ENCODE measurements at places on chromosomes 3 and 15.

DNA sequence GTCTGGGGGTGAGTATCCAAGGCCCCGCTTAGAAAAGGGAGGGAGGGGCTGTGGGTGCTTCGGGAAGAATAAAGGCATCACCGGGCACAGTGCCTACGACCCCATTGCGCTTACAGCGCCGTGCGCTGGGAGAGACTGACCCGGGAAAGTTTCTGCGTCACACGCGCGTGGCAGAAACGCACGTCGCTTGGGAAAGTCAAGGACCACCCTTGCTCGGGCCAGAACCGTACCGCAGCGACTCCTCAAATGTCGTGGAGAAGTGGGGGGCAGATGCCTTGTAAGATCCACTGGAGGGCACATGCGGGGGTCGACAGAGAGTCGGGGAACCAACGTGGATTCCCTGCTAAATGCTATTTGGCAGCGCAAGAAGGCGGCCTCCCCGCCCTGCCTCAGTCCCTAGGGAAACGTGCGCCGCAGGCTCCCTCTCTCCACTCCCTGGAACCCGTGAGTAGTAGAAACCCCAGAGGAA, 2.4 kb downstream of the ADAMTS9 start:
- no peak for DNase-seq

- DNase-seq, result no peak
These were observed 34.2 kb downstream of the ATP2B2 start for GRCh38 chr3:10471054-10471688.

DNA sequence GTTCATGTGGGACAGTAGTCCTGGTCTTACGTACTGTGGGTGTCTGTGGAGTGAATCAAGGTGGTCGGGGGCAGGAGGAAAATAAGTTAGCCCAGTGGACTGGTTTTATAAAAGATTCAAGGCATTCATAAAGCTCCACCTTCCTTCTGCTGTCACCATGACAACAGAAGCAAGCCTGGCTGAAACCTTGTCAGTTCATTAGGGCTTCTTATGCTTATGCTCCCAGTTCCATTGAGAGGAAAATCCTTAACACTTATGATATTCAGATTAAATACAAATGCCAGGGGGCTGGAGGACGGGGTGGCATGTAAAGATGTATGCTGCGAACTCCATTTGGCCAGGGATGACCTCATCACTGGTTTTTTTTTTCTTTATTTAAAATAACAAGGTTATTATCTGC, 283.1 kb upstream of the ATP10A start:
- no peak for DNase-seq

GRCh38 chr15:38514601-38515000, 50.0 kb downstream of the RASGRP1 start:
- no peak for DNase-seq

DNA sequence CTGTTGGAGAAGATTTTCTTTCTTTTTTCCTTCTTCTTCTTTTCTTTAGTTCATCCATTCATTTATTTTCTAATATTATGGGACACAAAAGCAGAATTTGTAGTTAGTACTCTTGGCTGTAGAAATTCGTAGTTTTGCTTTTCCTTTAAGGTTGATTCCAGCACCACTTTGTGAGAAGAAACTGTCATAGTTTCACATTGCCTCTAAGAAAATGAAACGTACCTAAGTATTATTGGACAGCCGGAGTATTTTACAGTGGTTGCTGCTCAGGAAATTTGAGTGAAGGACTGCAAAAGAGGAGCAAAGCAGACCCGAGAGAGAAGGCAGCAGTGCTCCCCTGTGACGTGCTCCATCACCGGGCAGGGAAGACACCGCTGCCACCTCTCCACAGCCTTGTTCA, 48.1 kb downstream of the PLCL2 start:
- no peak for DNase-seq

DNA sequence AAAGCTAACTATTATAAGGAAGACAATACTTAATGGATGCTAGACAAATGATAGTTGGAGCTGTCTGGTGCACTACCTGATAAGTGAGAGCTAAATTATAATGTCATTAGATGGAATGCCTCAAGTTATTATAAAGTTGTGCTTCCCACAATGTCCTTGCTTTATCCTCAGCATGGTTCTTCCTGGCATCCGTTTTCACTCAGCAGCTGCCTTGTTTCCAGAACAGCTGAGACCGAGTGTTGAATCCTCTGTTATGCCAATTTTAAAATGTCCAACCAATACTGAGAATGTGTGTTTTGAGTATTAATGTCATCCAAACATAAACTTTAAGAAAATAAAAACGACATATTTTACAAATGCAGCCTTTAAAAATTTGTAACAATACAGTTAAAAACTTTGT, 286.7 kb upstream of the SOX2 start:
- DNase-seq, result no peak

- DNase-seq, result no peak
These were observed 418.3 kb downstream of the OTOL1 start for GRCh38 chr3:161914703-161915417.

DNA sequence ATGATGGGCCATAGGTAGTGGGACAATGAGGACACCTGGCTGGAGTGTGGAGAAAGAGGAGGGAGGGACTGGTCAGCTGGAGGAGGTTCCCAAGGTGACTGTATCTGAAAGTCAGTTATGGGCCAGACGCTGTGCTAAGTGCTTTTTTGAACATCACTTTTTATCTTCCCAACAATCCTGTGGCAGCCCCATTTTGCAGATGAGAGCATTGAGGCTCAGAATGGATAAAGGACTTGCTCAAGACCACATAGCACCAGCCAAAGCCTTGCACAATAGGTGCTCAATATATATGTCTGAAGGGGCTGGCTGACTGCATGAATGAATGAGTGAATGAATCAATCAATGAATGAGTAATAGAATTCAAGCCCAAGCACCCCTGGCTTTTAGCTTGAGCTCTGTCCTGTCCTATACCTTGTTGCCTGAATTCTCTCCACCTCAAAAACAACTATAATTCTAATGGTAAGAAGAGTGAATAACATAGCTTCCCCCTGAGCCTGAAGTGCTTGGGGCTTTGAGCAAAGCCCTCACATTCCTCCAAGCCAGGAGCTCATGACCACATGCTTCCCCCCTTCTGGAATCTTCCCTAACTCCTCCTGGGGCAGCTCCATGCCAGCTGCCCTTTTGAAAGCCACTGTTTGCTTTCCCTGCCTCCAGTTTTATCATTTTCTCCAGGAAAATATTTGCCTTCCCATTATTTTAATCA, 150.9 kb downstream of the RPLP1 start:
- no peak for DNase-seq

DNA sequence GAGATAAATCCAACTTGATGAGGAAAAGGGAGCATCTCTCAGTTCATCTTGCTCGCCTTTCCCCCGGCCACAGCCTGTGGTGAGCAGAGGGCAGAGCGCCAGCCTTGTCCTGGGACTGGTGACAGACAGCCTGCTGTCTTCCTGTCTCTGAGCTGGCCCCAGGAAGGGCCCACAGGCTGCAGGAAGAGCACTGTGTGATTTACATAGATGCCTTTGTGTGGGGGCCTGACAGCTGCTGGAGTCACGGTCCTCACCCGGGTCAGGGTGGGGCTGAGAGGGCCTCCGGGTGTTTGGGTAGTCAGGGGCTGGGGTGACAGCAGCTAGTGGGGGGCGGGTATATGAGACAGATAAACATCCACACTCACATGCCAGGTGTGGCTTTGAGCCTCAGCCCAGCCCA, 29.3 kb downstream of the PLA2G4D start:
- no peak for DNase-seq

GRCh38 chr15:47971637-47972036, 149.2 kb upstream of the SLC24A5 start:
- no peak for DNase-seq

GRCh38 chr3:144431134-144431533, 459.5 kb downstream of the DIPK2A start:
- DNase-seq, result no peak

DNA sequence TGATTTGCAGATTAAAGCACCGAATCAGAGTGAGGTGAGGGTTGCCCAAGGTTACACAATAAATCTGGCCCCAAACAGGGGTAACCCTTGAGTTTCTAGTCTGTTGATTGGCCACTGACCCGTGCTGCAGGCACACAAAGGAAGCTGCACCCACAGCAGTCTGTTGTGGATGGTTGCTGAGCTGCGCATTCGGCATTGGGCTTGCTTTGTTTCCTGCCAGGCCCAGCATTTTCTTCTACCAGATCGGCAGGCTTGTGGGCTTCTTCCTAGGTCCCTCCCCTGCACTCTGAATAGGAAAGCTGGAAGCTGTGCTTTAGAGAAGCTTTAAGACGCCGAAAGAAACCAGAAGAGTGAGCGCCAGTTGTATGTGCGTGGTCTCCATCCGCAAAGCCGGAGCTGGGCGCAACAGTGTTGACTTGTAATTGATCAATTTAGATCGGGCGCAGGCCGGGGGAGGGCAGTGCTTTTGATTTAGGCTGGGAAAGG, 12.1 kb downstream of the B3GNT5 start:
- no peak for DNase-seq

DNA sequence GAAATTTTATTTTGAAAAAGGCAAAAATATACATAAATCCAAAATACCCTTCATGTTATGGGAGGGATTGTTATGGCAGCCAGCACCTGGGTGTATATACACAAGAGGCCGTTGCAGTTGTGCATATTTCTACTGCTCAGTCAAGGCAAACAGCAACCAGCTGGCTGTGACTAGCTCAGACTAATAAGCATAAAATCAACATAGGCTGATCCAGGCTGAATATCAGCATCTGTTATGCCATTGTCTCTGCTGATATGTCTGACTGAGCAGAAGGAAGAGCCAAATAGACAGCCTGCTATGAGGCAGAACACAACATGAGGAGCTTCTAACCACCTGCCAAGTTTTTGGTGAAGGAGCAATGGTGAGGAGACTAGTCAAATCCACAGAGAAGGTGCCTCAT, 457.5 kb upstream of the ALCAM start:
- DNase-seq, result no peak

DNA sequence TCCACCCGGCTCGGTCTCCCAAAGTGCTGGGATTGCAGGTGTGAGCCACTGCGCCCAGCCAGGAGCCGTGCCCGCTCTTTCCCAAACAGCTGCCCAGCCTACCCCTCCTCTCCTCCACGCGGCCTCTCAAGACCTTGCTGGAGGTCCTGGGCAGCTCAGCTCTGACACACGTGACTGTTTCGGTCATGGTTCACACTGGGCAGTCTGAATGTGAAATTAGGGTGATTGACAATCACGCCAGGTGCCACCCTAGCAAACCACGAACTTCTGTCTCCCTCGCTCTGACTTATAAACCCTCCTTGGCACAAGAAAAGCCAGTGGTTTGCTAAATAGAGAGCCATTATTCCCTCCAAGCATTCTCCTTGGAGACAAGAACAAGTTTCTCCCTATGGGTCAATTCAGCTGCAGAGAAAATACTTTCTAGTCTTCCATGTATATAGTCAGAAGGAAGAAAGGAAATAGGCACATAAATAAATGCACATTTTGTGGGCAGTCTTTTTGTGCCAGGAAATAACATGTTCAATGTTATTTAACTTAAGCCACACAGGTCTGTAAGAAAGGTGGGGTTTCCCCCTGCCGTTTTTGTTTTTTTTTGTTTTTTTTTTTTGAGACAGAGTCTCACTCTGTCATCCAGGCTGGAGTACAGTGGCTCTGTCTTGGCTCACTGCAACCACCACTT, 121.9 kb upstream of the MEF2A start:
- DNase-seq, result no peak

DNA sequence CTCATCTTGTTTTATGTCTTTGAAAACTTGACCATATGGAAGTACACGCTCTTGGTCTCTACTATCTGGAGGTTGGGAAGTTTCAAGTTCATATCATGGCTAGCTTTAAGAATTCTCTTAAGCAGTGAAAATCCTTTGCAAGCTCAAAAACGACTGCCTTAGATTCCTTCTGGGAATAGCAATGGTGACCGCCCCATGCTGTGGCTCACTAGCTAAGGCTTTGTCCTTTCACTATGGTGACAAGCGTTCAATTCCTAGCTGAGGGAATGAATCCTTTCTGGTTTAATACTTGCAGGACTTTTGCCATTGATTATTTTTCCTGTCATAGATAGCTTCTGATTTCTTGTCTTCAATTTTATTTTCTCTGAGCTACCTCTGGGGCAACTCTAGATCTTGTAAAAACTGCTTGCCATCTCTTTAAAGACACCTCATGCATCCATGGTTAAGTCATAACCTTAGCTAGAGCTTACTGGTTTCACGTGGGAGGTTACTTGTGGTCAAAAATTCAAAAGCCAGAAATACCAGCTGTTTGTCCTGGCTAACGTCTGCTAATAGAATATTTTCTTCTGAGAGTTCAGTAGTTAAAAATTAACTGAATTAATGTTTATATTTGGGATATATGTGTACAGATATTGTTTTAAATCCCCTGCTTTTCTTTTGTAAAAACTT, 673.4 kb upstream of the CBLB start:
- DNase-seq, result no peak

- no peak for DNase-seq
These were observed 23.7 kb downstream of the PDZRN3 start for GRCh38 chr3:73601011-73601410.

GRCh38 chr15:26119322-26119721, 256.2 kb upstream of the ATP10A start:
- DNase-seq, result no peak

- DNase-seq, result no peak
These were observed 93.4 kb downstream of the THRB start for GRCh38 chr3:24401090-24401810.

- no peak for DNase-seq
These were observed 18.3 kb downstream of the RASA2 start for GRCh38 chr3:141505166-141505565.

DNA sequence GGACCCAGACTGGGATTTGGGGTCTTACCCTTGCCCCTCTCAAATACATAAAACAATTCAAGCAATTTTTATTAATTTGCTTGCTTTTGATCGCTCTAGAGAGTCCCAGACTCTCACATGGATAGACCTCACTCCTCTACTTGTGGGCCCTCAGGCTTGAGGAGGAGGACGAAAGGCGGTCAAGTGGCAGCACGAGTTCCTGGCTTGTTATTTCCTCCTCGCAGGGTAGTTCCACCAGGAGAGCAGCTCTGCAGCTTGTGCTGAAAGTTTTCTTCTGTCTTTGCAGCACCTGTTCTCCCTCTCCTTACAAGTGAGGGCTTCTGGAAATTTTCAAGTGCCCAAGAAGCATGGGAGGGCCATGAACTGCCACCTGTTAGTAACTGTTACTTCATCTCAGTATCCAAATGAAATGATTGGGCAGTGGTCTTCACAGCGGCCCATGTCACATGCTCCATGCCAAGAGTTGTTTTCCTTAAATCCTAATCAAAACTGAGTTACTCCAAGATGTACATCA, 22.7 kb downstream of the ABI3BP start:
- DNase-seq, result no peak

DNA sequence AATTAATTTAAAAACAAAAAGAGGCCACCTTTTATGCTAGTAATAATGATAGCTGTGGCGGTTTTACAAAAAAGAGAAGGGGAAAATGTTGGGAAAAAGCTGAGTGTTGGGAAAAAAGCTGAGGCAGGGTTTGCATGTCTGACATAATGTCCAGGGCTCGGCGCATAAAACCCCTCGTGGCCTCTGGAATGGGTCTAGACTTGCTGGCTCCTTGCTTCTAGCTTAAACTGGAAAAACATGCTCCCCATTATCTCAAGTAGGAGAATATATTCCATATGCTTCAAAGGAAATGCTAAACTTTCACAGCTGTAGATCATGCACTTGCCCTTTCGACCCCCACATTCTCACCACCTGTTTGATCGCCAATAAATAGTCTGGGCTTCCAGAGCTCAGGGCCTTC, 53.0 kb downstream of the CYP19A1 start:
- no peak for DNase-seq

GRCh38 chr3:114879059-114880031, 267.7 kb downstream of the ZBTB20 start:
- no peak for DNase-seq

GRCh38 chr3:189449084-189449483, 182.1 kb upstream of the TP63 start:
- no peak for DNase-seq

Data from T-helper 22 cell (primary cell).